Stimulated activated CD4-positive, alpha-beta T cell treated with anti-CD3 and anti-CD28 coated beads, Interleukin-4, amount 100 ng/mL, for 24 hours (primary cell): ENCODE measurements at places on chromosomes 5 and 9.

DNA sequence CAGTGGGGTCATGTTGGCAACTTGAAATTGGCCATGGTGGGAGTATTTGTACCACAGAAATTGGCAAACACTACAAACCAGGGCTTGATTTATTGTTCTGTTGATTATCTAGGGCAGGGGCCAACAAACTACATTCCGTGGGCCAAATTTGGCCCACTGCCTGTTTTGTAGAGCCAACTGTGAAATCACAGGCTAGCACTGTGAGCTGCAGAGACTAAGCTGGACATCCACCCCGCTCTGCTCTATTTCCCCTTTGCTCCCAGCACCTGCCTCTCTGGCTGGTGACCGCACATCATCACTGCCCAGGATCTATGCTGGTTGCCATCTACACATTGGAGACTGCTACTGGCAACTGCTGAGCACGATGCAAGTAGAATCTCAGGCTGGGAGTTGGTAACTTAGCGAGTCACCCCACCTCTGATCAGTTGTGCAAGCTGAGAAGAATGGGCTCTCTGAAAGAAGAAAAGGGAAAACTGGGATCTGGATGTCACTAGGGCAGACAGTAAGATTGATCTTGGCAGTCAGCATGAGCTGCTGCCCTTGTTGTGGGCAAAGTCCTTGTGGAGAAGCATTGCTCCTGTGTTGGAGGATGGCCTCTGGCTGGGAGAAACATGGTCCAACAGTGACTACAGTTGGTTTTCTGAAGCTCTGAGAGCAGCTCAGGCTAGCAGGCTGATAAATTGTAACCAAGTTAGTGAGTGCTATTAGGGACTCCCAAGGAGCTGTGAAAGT is 144.7 kb upstream of the RAD23B start:
- no peak for DNase-seq

- DNase-seq: no peak
These were observed 1.5 kb downstream of the FBN2 start for GRCh38 chr5:128536254-128537220.

DNA sequence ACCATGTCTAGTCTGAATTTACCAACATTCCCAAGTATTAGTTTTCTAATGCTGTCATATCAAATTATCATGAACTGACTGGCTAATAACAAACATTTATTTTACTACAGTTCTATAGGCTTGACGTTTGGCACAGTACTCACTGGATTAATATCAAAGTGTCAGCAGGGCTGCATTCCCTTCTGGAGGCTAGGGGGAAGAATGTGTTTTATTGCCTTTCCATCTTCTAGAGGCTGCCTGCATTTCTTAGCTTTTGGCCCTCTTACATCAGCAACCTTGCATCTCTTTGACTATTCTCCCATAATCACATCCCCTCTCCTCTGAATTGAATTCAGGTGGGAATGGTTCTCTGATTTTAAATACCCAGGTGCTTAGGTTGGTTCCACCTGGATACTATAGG is 84.7 kb downstream of the EDIL3 start:
- no peak for DNase-seq

DNA sequence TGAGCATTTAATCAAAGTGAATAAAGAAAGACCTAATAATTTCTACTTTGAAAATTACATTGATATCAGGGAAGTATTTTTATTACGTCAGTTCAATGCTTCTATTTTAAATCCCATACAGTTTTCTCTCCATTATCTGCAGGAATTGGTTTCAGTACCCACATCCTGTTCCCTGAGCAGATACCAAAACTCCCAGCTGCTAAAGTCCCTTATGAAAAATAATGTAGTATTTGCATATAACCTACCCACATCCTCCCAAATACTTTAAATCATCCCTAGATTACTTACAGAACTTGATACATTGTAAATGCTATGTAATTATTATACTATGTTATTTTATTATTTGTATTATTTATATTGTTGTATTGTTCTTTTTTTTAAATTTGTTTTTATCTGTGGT is 125.4 kb upstream of the MINAR2 start:
- no peak for DNase-seq

- DNase-seq: no peak
These were observed 21.1 kb upstream of the HSPA9 start for GRCh38 chr5:138596105-138596881.
